ENCODE measurements at places on chromosomes 12 and 14. TPM values are rescaled to one million over a fixed set of nuclear protein-coding genes. Genes with fewer than 3 reads are reported as not detected.

The KNTC1 gene
- total RNA-seq = 56.9 TPM

The CISTR gene
- not detected for total RNA-seq

The LETMD1 gene
- total RNA-seq = 27.8 TPM

GRCh38 chr12:47160316-47161244 lies 80.8 kb upstream of the AMIGO2 start:
- DNase-seq = peak; percentile 21

The KLRD1 gene
- 0.29 TPM for total RNA-seq

- peak; percentile 50 for DNase-seq
Measured at GRCh38 chr14:81219759-81220579, 790 bp downstream of the GTF2A1 start.

GRCh38 chr12:110686294-110686903 lies 2.5 kb downstream of the HVCN1 start:
- no peak for DNase-seq

DNA sequence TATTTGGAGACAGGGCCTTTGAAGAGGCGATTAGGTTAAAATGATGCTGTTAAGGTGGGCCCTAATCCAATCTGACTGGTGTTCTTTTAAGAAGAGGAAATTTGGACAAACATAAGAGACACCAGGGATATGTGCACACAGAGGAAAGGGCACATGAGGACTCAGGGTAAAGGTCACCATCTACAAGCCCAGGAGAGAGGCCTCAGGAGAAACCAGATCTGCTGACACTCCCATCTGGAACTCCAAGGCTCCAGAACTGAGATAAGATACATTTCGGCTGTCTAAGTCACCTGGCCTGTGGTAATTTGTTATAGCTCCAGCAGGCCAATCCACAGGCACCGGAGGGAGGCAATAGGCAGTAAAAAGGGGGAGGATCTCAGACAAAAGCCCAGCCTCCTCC lies 48.6 kb downstream of the KICS2 start:
- DNase-seq = no peak

DNA sequence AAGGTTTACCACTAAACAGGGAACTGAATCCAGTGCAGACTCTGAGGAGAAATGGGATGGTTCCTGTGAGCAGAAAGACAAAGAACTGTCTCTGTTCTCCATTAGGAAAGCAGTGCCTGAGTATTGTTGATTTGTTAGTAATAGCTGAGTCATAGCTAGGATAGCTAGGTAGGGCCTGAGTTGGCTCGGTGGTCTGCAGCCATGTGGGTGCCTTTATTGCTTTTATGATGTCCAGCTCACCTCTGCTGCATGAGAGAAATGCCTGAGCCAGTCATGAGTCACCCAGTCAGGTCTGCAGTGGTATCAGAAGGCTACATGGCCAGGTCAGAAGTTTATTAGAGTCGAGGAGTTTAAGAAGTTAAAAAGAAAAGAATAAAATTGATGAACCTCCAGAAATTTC lies 24.2 kb downstream of the TRHDE start:
- peak; percentile 85 for DNase-seq

The LIN7A gene
- 0.12 TPM for total RNA-seq

The BIN2 gene
- total RNA-seq = not detected

DNA sequence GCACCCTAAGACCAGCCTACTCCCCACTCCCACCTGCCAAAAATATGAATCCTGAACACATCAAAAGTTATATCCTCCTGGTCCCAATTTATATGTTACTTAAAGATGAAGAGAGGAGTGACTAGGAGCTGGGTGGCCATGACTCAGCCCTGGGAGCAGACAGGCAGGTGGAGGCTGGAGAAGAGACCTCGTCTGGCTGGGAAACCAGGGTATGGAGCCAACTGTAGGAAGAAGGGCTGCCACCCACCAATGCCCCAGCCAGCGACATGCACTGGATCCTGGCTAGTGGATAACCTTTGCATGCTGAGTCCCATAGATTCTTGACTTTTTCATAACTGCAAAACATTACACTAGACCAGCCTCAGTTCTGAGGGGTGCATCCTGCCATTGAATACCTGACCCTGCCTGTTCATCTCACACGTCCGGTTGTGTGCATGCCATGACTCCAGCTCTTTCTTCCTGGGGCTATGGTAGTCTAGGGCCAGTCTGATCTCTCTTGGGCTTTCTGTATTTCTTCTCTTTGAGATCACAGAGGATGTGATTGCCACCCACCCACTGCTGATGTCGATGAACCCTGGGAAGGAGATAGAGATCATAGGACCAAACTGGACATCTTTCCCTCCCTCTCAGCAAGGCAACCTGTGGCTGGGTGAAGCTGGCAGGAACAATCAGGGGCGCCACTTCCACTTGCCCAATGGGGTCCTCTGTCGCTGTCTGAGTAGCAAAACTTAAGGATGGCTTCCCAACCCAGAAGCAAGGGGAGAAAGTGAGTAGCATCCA lies 69.6 kb upstream of the DDX11 start:
- DNase-seq = no peak

DNA sequence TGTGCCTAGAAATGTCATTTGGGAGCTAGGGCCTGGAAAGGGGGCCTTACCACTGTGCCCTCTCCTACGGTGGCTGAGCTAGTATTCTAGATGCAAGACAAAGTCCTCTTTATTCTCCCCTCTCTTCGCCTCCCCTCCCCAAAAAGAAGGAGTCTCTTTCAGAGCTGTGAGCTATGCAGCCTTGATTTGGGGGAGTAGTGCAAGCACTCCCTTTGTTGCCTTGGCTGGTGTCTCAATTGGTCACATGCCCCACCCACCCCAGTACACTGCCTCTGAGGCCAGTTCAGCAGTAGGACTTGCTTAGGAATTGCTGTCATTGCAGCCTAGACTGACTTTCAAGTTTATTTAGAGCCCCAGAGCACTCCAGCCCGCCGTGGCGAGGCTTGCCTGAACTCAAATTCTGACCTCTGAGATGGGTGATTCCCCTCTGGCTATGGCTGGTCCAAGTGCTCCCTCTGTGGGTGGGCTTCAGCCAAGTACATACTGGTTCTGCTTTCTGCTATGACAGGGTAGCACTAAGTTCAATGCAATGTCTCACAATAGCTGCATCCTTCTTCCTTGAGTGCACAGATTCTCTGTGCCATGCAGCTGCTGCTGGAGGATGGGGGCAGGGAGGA lies 37.0 kb upstream of the FBXO33 start:
- DNase-seq = peak; percentile 9

DNA sequence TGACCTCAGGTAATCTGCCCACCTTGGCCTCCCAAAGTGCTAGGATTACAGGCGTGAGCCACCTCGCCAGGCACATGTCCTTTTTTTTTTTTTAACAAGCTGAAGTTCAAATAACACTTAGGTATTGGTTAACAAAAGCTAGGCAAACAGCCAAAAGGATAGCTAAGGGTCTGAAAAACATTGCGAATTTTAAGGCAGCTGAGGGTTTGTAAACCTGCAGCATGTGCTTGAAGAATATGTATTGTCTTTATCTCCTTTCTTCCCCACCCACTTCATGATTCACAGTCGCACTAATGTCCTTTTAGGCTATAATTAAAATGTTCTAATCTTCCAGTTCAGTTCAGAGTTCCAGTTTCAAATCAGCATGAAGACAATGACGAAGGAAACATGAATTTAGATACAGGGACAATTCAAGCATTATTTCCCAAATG lies 30.1 kb upstream of the CERS5 start:
- DNase-seq = no peak

DNA sequence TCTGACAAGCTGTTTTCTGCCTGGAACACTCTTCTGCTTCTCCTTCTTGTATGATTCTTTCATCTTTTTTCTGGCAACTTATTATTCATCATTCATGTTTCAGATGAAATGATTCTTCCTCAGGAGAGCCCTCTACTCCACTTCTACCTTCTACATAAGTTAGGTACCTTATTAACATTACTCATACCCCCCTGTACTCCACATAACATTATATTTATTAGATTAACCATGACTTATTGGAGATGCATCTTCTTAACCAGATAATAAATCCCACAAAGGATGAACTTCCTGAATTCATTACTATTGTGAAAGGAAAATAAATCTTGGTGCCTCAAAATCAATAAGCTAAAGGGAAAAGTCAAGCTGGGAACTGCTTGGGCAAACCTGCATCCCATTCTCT lies 1636.5 kb upstream of the FLRT2 start:
- DNase-seq = no peak

- DNase-seq = no peak
Measured at GRCh38 chr14:88196925-88197324, 126.1 kb downstream of the KCNK10 start.

DNA sequence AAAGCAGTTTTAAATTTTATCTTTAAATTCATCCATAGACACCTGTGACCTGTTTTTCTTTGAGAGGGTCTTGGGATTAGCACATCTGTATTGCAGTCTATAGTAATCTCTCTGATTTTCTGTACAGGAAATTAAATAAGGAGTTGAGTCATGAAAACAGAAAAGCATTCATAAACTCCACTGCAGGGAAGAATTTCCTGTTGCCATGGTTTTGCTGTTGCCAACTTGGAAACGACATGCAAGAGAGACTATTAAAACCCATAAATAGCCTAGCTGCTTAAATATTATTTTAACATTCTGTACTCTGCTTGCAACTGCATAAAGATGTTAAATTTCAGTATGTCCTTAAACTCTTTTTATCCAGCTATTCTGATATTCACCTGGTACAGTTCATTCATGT lies 281.0 kb upstream of the RGS6 start:
- peak; percentile 24 for DNase-seq
